ENCODE measurements at places on chromosomes 7 and 10. TPM values are rescaled to one million over a fixed set of nuclear protein-coding genes. Genes with fewer than 3 reads are reported as not detected.

DNA sequence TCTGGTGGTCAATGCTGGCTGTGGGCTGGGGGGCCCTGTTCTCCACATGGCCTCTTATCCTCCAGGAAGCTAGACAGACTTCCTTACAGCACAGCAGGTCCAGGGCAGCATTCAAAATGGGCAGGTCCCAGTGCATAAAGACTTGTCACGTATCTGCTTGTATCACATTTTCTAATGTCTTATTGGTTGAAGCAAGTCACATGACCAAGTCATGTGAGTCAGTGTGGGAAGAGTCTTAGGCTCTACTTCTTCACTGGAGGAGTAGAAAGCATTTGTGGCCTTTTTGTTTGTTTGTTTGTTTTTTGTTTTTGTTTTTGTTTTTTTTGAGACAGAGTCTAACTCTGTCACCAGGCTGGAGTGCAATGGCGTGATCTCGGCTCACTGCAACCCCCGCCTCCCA, 104.7 kb downstream of the COL13A1 start:
- no peak for DNase-seq

- no peak for DNase-seq
Measured at GRCh38 chr10:85168243-85168642, 839.9 kb downstream of the CCSER2 start.

GRCh38 chr7:138756591-138757242, 41.1 kb upstream of the TMEM213 start:
- no peak for DNase-seq

DNA sequence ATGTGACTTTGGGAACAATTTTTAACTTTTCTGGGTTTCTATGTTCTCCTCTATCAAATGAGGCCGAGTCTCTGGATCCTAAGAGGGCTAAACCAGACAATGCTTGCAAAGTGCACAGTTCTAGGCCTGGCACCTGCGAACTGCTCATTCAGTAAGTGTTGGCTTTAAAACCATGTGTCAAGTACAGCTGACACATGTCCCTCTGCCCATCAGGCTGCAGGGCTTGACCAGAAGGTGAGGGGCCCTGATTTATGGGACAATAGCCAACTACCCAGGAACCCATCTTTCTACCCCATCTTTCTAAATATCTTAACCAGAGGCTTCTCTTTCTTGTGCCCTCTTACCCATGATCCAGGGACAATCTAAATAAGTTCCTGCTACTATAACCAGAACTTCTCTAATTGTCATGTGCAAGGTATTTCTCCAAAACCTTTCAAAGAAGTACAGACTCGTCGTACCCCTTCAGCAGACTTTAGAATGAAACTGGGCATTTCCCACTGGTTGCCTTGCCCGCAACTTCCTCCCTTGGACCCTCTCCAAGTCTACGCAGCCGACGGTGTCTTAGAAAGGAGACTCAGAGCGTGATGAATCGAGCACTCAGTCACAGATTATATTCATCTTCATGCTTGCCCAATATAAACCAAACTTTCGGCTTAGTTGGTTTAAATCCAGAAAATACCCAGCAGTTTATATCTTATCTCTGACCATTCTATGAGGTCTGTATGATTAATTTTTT, 69.8 kb upstream of the STEAP1B start:
- peak; percentile 92 for DNase-seq

RARRES2 gene
- not detected for total RNA-seq

Data from H4 (cell line).